Stimulated activated CD8-positive, alpha-beta memory T cell treated with anti-CD3 and anti-CD28 coated beads, Interleukin-15, amount 100 ng/mL, for 4 hours (primary cell): ENCODE measurements at places on chromosomes 5 and 9.

DNA sequence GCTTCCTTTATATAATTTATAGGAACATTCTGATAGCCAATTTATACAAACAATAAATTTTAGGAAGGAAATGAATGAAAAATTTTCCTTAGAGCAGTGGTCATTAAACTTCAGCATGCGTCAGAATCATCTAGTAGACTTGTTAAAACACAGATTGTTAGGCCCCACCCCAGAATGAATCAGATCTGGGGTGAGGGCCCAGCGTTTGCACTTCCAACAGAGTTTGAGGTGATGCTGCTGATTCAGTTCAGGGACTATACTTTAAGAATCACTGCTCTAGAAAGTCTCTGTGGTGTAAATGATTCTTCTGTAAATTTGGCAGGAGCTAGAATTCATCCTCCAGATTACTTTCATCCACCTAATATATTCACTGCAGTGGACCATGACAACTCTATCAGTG, 80.4 kb downstream of the SLC12A2 start:
- DNase-seq = no peak

GRCh38 chr5:122951658-122952057, 84.9 kb downstream of the PPIC start:
- DNase-seq = no peak

DNA sequence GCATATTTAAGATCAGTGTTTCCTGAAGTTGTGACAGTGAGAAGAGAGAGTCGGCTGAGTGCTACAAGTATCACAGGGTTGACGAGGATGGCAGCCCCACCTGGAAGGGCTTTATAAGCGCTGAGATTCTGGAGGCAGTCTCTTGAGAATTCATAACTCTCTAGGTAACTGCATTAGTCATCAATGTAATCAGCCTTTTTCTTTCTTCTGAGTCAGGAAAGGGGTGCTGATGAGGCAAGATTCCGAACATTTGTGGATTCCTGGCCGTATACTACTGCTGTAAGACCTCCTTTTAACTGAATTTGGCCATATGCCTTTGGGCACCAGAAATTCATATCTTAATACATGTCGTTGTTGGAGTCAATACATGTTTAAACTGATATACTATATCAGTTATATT, 6.6 kb upstream of the RNF20 start:
- DNase-seq = no peak

GRCh38 chr5:66411701-66412100, 184.5 kb upstream of the MAST4 start:
- no peak for DNase-seq

- no peak for DNase-seq
These were observed 85.2 kb upstream of the STARD4 start for GRCh38 chr5:111597491-111597890.

DNA sequence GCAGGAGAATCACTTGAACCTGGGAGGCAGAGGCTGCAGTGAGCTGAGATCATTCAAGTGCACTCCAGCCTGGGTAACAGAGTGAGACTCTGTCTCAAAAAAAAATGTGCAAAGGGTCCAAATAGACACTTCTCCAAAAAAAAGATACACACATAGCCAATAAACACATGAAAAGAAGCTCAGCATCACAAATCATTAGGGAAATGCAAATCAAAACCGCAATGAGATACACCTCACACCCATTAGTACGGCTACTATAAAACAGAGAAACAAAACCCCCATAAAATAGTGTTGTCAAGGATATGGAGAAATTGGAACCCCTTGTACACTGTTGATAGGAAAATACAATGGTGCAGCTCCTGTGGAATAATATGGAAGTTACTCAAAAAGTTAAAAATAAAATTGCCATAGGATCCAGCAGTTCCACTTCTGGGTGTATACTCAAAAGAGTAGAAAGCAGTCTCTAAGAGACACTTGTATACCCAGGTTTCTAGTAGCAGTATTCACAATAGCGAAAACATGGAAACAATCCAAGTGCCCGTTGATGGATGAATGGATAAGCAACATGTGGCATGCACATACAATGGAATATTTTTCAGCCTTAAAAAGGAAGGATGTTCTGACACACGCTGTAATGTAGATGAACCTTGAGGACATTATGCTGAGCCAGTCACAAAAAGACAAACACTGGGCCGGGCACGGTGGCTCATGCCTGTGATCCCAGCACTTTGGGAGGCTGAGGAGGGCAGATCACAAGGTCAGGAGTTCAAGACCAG, 57.2 kb upstream of the PPARGC1B start:
- DNase-seq = no peak

DNA sequence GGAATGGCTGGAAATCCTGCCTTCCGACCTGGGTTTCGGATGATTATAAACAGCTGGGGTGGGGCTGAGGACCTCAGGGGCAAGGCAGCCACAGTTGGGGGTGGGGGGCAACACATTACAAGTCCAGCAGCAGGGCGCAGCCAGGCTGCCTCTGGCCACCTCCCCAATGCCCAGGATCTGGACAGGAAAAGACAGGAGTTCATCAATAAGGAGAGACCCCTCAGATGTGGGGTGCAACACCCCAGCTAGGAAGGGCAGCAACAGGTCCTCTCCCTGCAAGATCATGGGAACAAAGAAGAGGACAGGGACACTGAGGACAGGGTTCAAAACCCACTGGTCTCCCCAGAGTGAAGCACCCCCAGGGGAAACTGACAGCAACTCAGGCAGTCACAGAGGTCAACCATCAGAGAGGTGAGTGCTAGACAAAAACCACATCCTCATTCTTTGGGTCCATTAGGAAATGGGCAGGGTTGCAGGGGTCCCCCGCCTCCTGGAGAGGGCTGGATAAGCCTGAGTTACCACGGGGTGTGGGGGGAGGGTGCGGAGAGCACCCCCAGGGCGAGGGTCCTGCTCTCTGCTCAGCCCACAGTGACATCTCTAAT, 33.5 kb downstream of the SEMA4D start:
- DNase-seq = no peak

- no peak for DNase-seq
These were observed 26.3 kb upstream of the TENT4A start for GRCh38 chr5:6686915-6687409.

GRCh38 chr5:1029945-1030625, 21.5 kb downstream of the NKD2 start:
- DNase-seq = no peak

DNA sequence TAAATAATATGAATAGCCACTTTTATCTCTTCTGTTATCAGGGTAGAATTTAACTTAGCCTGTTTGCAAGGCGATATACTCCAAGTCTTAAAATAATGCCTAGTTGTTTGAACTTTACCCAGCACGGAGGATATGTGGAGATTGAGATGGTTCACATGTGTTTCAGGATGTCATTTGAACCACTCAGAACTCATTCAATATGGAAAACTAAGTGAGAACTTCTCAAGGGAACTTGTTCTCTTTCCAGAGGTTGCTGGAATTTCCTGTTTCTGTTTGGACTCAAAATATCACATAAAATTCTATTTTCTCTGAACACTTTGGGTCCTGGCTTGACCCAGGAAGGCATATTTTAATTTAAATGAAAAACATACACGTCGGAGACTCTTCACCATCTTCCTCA, 139.1 kb upstream of the MYO10 start:
- no peak for DNase-seq

- no peak for DNase-seq
These were observed 15.2 kb upstream of the HOMER1 start for GRCh38 chr5:79529110-79529509.

- DNase-seq = no peak
These were observed 59.1 kb downstream of the PJA2 start for GRCh38 chr5:109350537-109351270.

DNA sequence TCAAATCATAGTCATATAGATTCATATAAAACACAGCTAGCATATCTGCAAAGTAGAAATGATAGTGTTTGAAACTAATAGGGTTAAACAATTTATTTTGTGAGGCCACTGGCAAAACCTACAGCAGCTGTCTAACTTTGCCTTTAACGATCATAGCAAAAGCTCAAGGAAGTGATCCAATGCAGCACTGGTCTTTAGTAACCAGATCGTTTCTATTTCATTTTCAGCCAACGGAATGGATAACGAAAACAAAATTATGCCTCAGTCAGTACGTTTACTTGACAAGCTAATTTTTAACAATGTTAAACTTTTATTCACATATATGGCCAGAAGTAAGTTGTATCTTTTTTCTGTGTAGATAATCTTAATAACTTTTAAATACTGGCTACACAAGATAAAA, 17.7 kb downstream of the MLLT3 start:
- no peak for DNase-seq

DNA sequence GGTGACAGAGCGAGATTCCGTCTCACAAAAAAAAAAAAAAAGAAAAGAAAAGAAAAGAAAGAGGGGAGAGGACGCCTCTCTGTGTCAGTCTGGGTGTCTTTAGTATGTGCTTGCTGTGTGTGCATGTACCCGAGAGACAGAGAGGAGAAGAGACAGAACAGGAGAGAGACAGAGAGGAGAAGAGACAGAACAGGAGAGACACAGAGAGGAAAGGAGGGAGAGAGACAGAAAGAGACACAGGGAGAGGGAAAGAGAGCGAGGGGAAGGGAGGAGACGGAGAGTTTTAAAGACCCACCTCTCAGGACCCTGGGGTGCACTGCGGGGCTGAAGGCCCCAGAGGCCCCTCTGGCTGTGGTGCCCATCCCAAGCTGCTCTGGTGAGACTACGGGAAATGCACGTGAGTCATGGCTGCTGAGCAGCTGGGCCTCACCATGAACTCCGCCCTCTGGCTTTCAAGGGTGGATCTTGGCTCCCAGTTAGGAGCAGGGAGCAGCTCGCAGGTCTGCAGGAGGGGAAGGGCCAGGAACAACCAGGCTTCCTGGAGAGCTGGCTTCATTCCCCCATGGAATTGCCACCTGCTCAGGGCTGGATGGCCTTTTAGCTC, 7.9 kb downstream of the SLC6A3 start:
- no peak for DNase-seq

DNA sequence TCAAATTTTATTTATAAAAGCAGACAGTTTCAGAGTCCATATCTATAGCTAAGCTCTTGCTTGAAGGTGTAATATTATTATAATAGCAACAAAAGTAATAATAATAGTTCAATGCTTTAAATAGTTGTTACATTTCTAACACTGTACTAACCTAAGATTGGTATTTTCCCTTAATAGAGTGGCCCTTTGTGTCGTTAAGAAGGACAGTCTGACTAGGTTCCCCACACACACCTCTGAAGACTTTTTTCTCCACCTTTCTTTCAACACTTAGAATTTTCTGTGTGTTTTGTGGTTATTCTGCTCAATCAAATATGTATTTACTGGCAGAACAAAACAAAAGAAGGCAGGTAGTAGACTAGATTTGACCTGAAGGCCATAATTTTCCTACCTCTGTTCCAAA, 223.2 kb upstream of the ACO1 start:
- no peak for DNase-seq

DNA sequence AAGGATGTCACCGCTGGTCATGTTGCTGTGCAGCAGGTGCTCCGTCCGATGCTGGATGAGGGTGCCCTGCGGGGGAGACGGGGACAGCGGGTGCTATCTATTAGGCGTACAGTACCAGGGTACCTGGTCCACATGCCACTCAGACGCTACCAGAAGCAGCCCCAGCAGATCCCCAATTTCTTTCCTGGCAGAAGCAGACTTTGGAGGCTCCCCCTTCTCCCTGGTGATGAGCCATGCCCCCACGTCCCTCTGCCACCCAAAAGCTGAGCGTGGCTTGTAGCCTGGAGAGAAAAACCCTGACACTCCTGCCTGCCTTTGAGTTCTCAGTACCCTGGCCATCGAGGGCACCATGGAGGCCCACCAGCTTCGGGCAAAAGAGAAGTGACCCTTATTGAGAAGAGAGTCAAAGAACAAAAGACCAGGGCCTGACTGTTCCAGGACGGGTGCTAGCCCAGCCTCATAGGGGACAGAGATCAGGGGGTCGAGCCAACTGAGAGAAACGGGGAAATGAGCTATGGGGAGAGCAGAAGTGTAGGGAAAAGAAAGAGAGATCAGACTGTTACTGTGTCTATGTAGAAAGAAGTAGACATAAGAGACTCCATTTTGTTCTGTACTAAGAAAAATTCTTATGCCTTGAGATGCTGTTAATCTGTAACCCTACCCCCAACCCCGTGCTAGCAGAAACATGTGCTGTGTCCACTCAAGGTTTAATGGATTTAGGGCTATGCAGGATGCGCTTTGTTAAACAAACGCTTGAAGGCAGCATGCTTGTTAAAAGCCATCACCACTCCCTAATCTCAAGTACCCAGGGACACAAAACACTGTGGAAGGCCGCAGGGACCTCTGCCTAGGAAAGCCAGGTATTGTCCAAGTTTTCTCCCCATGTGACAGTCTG, 62.0 kb upstream of the ZNF354B start:
- no peak for DNase-seq

DNA sequence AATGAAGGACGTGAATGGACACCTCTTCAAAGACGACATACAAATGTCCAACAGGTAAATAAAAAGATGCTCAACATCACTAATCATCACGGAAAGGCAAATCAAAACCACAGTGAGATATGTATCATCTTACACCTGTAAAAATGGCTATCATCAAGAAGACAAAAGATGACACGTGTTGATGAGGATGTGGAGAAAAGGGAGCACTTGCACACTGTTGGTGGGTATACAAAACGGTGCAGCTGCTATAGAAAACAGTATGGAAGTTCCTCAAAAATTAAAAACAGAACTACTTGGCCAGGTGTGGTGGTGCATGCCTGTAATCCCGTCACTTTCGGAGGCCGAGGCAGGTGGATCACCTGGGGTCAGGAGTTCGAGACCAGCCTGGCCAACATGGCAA, 47.9 kb downstream of the STK10 start:
- no peak for DNase-seq

- DNase-seq = no peak
These were observed 75.3 kb downstream of the TJP2 start for GRCh38 chr9:69249337-69249736.

DNA sequence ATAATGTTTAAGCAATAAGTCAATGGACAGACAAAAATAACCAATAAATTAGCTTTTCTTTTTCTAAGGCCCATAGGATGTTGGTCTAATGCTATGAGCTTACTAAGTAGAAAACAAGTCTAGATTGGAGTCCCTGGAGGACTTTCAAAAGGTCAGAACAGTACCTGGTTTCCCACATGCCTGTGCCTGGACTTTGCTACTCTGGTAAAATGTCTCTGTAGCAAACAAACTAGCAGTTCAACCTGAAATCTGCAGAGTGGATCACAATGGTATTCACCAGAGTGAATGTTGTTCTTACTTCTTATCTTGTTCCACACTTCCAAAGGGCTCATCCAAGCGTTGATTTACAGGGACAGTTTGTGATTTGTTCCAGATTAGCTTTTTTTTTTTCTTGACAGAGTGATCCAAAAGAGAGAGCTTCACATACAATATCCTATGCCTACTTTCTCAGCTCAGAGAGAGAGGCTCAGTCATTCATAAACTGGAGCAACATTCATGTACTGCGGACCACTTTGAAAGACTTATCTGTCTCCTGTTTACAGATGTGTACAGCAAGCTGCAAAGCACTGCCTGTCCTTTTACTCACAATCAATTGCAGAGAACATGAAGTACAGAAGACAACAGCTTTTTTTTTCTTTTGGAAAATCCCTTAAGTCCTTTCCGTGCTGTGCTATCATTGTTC, 466.1 kb downstream of the SPATA31D1 start:
- no peak for DNase-seq

GRCh38 chr9:132125361-132125760, 36.5 kb upstream of the NTNG2 start:
- DNase-seq = no peak
